Non-pigmented ciliary epithelial cell (primary cell): ENCODE measurements at places on chromosomes 7 and 10.

DNA sequence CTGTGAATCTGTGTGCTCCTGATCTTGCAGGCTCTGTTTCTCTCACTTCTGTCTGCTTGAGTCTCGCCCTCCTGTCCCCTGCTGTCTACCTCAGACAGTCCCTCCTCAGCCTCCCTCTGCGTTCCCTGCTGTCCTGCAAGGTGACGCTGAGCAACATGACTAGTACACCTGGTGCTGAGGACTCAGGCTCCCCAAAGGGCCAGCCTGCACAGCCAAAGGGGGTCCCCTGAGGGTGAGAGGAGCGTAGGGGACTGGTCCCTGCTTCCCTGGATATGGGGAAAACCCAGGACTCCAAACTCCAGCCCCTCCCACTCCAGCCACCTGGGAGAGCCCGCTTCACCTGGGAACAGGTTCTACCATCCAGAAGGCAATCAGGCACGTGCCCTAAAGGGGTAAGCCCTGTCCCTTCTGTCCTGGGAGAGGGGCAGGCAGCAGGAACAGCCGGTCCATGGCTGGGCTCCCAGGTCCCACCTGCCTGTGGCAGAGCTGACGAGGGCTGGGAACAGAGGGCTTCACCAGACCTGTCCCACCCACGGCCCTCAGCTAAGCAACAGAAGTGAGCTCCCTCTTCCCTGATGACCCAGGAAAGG is 156.5 kb downstream of the UBE2H start:
- no peak for DNase-seq

DNA sequence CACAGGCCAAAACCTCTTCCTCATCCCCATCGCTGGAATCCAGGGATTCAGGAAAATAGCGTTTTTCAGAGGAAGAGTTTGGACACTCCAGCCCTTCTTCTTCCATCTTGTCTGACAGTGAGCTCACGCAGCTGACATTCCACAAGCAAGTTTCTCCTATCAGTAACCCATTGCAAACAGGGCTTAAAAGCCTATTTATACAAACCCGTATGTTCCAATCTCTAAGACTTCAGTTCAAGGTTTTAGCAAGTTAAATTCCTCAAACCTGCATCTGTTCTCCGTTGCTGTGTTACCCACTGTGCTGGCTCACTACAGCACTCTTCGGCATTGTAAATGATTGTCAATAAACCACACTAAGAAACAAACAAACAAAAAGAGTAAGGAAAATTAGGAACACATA is 373 bp downstream of the DHX32 start:
- DNase-seq: no peak

GRCh38 chr10:97024168-97025073 is 161.3 kb downstream of the SLIT1 start:
- peak; percentile 65 for DNase-seq

DNA sequence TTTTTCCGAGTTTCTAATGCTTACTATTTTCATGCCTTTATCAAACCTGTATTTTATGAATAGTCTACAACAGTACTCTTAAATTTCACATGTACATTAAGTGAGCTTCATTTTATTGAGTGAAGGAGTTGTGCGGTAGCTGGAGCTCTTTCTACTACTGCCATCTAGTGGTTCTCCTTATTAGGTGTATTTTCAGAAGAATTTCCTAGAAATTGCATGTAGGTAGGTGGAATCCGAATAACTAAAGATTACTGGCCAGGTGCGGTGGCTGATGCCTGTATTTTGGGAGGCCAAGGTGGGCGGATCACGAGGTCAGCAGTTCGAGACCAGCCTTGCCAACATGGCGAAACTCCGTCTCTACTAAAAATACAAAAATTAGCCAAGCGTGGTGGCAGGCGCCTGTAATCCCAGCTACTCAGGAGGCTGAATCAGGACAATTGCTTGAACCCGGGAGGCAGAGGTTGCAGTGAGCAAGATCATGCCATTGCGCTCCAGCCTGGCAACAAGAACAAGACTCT is 38.3 kb downstream of the LRRC72 start:
- DNase-seq: peak; percentile 15

- no peak for DNase-seq
Measured at GRCh38 chr10:129310881-129311280, 156.2 kb upstream of the MGMT start.

GRCh38 chr10:30645340-30645827 is 15.8 kb upstream of the LYZL2 start:
- DNase-seq: no peak

- no peak for DNase-seq
Measured at GRCh38 chr7:133887459-133887858, 239.7 kb upstream of the LRGUK start.

GRCh38 chr10:32386623-32387260 is 39.8 kb upstream of the EPC1 start:
- peak; percentile 11 for DNase-seq

- no peak for DNase-seq
Measured at GRCh38 chr7:135186261-135186540, 15.7 kb upstream of the CYREN start.

DNA sequence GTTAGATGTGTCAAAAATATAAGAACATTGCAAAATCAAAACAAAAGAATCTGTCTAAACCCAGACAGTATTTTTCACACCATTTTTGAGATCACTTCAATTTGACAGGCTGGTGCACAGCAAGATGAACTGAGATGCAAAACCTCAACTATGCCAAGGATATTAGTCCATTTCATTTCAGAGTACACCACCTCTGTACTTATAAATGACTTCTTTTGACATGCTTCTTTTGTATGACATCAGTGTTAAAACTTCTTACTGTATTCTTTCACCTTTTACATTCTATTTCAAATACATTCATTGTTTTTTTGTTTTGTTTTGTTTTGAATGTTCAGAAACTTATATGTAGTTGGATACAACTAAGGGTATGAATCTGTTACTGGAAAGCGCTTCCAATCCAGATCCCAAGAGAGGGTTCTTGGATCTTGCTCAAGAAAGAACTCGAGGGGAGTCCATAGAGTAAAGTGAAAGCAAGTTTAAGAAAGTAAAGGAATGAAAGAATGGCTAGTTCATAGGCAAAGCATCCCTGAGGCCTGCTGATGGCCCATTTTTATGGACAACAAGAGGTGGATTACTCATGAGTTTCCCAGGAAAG is 23.5 kb upstream of the GPR141 start:
- no peak for DNase-seq

DNA sequence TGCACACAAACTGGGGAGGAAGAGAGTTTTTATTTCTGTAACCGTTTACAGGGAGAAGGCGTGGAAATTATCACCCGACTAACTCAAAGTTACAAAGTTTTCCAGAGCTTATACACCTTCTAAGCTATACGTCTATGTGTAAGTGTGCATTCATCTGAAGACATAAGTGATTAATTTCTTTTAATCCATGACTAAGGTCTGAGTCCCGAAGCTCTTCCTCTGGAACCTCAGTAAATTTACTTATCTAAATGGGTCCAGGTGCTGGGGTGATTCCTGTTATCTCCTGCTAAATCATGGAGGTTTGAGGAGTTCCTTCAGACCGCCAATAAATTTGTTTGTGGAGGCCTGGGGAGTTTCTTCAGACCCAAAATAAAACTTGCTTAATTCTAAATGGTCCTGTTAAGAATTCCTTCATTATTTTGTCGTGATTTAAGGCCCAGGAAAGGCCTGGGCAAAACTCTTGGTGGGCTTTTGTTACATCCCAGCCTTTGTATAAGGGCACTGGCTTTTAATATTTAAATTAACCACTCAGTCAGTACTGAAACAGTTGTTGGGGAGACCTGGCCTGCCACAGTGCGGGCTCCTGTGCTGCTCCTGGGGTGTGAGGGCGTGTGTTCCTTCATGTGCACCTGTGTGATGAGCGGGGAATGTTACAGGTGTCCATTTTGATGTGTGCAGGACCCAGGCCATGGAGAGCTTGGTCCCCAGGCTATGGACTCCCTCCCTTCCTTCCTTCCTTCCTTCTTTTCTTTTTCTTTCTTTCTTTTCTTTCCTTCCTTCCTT is 5.8 kb upstream of the METTL27 start:
- no peak for DNase-seq

DNA sequence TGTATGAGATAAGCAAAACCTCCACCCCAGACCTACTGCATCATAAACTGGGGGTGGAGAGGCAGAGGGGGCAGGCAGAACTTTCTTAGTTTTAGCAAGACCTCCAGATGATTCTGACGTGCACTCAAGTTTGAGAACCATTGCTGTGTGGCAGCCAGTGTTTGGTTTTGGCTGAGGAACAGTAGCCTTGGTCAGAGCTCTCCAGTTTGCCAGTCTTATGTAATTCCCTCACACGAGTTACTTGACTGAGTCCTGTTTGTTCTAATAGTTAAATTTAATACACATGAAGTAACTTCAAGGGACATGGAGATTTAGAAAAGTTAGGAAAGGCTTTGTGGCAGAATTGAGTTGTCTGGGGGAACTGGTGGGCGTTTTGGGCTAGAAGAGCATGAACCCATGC is 38.5 kb downstream of the GARS1 start:
- no peak for DNase-seq

DNA sequence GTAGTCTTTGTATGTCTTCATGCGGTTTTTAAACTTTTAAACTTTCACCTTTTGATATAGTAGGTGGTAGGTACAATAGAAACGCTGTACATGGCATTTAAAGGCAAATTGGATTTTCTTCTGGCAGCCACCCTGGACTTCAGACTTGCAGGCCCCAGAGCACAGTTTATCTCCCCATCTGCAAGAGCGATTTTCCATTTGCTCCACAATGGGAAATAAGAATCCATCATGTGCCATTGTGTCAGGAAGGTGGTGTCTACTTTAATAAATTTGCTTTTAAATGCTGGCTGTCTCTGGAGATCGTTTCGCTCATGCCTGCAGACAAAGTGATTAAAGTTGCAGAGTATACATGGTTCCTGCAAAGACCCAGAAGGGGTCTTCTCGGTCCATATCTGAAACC is 38.9 kb downstream of the UNC5B start:
- DNase-seq: no peak

DNA sequence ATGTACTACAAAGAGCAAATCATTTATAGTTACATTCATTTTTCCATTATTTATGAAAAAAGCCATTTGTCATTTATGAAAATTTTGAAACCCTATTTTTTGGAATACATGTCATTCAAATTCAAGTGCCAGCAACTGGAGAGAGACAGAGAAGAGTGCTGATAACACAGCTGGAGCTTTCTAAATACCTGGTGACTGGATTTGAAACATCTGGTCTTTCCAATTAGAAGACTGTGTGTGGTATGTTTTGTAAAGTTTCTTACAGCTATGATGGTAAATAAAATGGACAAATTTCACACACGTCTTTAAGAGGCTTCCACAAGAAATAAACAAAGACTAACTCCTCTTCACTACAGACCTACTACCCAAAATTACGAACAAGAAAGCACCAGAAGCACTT is 56.8 kb downstream of the CHCHD3 start:
- DNase-seq: no peak

GRCh38 chr10:79445977-79446757 is 743 bp upstream of the ZCCHC24 start:
- DNase-seq: no peak

- DNase-seq: no peak
Measured at GRCh38 chr7:43757073-43757720, 1.3 kb upstream of the BLVRA start.

DNA sequence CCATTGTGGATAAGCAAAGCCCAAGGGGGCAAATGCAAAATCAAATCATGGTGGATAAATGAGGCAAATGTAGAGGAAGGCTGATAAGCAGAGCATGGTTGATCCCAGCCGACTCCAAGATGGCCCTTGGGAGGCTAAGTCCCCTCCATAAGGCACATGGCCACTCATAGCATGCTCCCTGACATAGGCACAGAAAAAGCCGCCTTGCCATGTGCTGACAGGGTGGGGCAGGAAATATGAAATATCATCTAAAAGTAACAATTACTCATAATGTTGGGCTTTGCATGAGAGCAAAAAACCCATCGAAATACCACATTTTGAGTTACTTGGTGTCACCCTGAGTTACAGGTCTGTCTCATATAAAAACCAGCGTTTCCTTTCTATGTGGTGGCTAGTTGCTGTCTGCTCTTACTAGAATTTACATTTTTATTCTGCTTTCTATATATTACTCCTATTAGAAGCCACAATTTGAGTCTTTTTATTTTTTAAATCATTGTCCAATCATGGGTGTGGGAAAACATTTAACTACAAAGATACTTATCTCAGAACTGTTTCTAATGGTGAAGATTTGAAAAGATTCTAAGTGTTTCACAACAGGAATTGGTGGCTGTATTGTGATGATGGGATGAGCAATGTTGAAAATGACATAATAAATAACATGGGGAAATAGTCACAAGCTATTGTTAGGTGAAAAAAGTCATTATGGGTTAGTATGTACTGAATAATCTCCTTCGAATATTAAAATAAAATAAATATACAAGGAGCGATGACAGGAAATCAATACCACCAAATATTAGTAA is 102.7 kb downstream of the CUBN start:
- DNase-seq: no peak

DNA sequence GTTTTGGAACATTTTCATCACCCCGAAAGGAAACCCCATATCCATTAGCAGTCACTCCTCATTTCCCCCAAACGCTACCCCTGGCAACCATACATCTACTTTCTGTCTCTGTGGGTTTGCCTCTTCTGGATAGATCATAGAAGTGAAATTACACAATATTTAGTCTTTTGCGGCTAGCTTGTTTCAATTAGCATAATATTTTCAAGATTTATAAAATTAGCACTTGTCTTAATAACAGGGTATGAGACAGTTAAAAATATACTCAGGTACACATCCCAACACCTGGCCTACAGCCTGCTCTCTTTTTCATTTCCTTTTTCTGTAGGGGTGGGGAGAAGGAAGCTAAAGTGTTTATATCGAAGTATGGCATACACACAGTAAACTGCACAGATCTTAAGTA is 81.4 kb upstream of the LRGUK start:
- DNase-seq: no peak

GRCh38 chr7:135620447-135620846 is 41.9 kb upstream of the STMP1 start:
- no peak for DNase-seq

GRCh38 chr7:128783143-128783861 is 7.7 kb upstream of the OPN1SW start:
- DNase-seq: peak; percentile 53

DNA sequence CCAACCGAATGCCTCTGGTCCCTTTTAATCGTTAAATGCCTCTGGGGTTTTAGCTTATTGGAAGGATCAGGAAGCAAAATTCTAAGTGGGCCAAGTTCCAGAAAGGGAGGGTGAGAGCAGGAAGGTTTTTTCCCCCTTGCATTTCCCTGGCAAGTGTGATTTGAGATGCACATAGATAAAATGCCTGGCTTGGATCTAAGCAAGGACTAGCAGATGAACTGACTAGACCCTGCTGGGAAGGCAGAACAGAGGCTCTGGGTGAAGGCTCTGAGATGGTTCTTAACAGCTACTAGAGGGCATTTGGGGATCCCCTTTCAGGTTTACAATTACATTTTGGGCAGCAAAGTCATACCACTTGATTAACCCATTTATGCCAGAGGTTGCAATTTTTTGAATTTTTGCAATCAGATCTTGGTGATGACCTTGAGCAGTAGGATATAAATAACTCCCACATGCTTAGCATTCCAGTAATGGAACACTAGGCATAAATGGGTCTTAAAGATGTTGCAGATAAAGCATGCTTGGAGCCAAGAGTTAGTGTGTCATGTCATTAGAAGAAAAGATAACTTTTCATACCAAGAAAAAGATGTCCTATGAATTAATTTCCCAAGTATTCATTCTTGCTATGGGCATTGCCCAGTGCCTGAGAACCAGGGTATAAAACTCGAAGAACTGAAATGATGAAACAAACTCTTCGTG is 205.9 kb downstream of the SEC23IP start:
- DNase-seq: no peak

- no peak for DNase-seq
Measured at GRCh38 chr7:24591152-24591551, 17.9 kb downstream of the PALS2 start.

- DNase-seq: no peak
Measured at GRCh38 chr10:24210501-24210900, 1.6 kb downstream of the KIAA1217 start.
